ENCODE measurements at places on chromosomes 7 and 10.
A peak's percentile ranks its signal among the peaks of the same experiment; 100 is the strongest.

DNA sequence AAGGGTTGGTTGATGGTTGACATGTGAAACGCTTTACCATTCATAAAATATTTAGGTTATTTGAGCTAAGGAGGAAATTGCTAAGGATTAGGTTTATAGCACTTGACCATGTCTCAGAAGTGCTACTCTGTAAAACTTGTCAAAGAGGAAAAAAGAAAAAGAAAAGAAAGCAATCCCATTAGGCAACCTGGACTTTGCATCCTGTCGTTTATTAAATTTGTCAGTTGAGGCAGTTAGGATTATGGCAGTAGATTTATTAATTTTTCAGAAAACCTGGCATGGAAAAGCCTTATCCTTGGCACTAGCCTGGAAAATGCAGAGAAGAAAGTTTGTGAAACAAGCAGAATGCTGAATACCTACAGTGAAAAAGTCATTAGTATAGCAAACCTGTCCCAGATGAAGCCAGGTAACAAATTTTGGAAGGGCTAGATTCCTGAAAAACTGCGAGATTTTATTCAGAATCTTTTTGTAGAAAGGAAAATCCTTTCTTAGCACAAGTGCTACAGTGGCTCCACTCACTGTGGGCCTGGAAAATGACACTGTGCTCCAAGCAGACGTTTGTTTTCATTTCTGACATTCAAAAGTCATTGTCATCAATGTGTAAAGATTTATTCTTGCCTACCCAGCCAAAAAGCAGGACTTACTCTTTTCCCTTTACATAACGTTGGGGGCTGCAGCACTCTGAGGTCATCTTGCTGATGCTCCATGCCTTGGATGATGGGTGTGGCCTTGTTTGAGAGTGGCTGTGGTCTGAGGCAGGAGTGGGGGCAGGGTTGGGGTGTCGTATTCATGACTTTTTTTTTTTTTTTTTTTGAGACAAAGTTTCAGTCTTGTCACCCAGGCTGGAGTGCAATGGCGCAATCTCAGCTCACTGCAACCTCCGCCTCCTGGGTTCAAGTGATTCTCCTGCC, 664.9 kb downstream of the SUGCT start:
- DNase-seq: no peak

DNA sequence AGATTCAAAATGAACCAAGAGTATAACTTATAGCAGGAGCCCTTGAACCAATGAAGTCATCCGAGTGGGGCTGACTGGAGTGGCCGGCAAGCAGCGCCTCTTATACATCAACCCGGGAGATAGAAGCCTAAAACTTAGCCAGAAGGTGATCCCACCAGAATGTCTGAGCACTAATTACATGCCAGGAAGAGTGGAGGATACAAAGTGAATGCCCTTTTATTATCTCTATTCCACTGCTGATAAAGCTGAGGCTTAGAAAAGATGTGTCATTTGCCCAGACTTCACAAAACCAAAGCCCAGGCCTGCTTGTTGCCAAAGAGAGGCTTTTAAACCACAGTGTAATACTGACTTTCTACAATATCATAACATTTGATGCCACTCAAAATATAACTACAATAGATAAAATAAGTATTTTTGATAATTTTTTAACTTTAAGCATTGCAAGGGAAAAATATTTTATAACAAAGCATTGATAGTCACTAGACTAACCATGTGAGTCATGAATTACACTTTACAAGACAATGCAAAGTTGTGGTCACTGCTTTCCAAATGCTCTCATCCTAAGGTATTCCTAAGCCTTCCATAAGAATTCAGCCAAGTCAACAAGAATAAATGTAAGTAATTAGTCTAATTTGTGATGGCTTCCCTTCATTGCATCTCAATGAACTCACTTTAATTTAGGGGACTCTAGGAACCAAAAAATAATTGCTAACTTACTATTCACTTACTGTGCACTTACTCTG, 58.6 kb upstream of the ARID5B start:
- peak; percentile 86 for DNase-seq

GRCh38 chr10:84845628-84846261, 517.4 kb downstream of the CCSER2 start:
- DNase-seq: no peak

DNA sequence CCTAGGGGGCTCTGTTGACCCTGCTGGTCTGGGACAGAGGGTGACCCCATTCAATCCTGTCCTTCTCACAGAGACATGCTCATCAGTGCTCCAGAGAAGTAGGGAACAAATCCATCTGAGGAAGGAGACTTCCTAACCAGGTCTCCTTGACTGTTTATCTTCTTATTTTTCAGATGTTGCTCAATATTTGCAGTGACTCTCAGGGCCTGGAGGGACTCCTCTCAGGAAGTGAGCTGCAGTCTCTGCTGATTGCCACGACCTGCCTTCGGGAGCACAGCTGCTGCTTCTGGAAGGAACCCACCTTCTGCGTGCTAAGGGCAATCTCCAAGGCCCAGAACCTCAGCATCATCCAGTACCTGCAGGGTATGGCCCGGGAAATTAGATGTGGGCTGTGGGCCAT, 41.0 kb downstream of the WDFY4 start:
- no peak for DNase-seq

GRCh38 chr7:2734084-2734686, 46.2 kb downstream of the AMZ1 start:
- DNase-seq: no peak

GRCh38 chr10:16585103-16585502, 63.4 kb upstream of the C1QL3 start:
- no peak for DNase-seq

- DNase-seq: no peak
Observed at GRCh38 chr7:22355620-22356009, 1.3 kb downstream of the RAPGEF5 start.

GRCh38 chr7:100156331-100157068, 2.0 kb downstream of the TRAPPC14 start:
- no peak for DNase-seq

DNA sequence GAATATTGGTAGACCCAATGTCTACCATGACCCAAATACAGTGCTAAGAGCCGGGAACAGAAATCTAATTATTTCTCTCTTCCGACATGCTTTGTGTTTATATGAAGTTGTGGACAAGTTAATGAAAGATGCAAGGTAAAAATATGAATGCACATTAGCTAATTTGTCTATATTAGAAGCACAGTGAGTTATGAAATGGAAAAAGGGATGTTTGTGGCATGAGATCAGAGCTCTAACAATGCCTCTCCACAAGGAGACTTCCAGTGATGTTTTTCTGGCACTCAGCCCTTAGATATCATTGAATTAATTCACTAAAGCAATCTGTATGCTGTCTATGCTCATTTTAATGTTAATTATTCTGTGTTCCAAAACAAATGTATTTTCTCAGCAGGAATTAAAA, 897.2 kb downstream of the CNTNAP2 start:
- no peak for DNase-seq

DNA sequence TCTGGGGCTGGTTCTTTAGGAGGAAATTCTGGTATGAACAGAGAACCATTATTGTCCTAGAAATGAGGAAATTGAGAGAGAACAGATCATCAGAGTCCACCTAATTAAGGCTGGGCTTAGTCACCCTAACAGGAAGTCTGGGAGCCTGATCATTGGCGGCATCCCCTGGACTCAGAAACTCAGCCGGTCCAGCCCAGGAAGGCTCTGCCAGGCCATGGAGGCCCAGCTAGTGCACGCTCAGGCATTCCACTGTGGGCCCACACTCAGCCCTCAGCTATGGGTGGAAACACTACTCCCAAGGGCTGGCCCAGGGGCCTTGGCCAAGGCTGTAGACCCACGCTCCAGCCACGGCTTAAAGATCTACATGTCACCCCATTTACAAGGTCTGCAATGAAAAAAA, 109.2 kb downstream of the PTPN20 start:
- peak; percentile 86 for DNase-seq

DNA sequence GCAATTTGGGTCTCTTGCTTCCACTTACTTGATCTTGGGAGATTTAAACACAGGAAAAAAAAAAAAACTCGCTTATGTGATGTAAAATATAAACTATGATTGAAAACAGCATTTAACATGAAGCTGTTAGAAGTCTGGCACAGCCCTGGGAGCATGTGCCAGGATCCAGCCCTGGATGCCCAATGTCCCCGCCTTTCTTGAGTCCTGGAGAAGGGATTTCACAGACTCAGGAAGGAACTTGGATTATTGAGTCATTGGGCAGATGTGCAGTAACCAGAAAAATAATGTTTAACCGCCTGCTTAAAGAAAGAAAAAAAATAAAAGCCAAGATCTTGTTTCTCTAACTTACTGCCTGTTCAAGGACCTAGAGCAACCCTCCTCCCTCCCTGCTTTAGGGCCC, 3.7 kb upstream of the JCAD start:
- peak; percentile 72 for DNase-seq

DNA sequence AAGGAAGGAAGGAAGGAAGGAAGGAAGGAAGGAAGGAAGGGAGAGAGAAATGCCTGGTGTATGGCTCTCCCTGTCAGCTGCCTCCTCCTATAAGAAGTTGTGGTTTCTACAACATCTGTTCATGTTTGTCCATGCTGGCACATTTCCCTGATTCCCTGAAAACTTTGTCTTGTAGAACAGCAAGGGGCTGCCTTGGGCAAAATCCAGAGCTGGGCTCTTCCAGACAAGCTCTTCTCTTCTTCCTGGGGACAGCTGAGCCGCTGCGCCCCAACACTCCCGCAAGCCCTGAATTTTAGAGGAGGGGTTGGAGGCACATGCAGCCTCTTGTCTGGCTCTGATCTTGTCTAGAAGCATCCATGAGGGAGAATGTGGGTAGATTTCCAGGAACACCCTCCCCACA, 282.0 kb upstream of the ADARB2 start:
- no peak for DNase-seq

DNA sequence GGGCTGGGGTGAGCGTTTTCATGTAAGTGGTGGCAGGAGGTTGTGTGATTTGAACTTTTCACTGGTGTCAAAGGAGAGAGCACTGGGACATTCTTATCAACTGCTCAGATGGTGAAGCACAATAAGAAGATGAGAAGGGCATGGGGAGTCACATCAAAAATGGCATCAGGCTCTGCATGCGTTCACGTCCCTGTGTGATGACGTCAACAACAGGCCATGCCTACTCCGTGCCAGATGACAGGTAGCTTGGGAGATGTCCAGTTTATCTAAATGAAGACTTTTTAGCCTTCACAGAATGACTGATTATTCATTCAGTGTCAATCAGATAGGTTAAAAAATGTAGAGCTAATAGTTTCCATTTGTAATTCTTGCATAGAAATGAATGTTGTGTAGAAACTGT, 264.3 kb upstream of the POM121L12 start:
- no peak for DNase-seq

GRCh38 chr7:75624134-75624832, 114.5 kb downstream of the HIP1 start:
- DNase-seq: peak; percentile 43

DNA sequence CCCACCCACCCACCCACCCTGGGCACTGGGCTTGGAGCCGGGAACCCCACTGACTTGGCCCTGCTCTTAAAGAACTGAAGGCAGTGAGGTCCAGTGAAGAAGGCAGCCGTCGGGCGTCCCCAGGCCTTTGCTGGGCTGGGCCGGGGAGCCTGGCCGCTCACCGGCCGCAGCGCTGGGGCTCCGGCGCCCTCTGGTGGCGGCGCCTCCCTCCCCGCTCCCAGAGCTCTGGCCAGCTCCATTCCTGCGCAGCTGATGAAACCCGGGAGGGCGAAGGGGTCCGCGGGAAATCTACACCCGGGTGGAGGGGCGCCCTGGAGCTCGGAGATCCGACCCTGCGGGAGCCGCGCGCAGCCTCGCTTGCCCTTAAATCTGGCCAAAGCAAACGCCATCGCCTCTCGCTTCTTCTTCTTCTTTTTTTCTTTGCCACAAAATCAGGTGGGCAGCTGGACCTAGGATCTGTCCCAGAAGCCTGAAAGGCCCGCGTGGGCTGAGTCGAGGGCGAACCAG, 1.7 kb upstream of the CXCL12 start:
- DNase-seq: peak; percentile 77

DNA sequence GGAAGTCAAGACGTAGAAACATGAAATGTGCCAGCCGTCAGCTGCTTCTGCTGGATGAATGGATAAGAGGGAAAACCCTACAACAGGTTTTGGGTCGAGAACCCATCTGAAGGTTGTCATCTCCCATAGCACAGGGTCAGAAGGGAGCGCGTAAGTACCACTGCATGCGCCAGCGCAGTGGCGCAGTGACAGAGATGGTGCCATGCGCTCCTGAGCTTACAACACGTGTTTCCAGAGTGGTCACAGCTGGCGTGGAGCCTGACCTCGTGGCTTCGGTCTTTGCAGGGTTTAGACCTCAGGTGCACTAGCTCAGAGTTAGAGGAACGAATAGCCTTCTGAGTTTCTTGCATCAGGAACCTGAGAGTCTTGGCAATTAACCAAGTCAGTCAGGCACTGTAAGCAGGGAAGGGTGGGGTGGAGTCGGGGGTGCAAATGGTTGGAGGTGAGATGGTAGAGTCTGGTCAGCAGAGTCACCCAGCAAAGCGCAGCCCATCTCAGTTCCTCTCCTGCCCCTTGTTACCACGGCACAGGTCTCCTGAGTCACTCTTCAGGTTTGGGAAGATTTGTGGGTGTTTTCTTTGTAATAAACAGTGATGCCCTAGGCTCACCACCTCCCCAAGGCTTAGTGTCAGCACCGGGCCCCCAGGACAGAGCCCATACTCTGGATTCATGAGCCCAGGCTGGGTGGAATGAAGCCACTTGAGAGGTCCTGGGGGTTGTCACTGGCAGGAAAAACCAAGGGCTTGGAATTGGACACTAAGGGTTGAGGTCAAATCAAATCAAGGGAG, 84.1 kb upstream of the PPIF start:
- DNase-seq: no peak

GRCh38 chr7:107527196-107527595, 36.5 kb downstream of the COG5 start:
- no peak for DNase-seq

DNA sequence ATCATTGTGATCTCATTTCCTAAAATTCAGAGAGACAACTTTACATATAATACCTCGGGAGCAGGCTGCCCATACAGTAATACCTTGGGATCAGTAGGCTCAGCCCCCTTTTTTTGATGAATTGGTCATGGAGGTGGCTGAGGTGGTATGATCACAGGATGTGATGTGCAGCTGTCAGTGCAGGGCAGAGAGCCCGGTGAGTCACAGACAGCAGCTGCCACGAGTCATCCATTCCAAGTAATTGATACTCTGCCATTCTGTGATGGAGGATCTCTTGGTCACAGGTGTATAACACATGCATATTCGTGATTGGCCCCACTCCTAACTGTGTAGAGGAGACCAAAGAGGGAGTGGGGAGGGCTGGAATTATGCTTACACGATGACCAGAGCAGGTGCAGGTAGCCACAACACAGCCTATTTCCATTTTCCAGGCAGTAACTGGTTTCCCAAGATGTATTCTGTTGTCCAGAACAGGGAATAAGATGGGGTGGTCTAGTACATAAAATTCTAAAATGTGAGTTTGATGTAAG, 14.1 kb downstream of the NRCAM start:
- DNase-seq: no peak

Measured in EH (cell line).